ENCODE measurements at places on chromosomes 4 and X. TPM values are rescaled to one million over a fixed set of nuclear protein-coding genes. Genes with fewer than 3 reads are reported as not detected.

GRCh38 chr4:99361899-99362275 lies 9.3 kb upstream of the ADH1C start:
- DNase-seq = no peak

- DNase-seq = no peak
Observed at GRCh38 chr4:150515135-150515534, 66.8 kb upstream of the MAB21L2 start.

The CDKL2 gene
- not detected for total RNA-seq

The GPM6B gene
- total RNA-seq = 18.6 TPM

GRCh38 chrX:49987651-49988050 lies 65.3 kb downstream of the CLCN5 start:
- DNase-seq = no peak

The ANKRD50 gene
- total RNA-seq = 26.9 TPM

The CXCL3 gene
- total RNA-seq = not detected

The PRR32 gene
- total RNA-seq = not detected

- no peak for DNase-seq
Observed at GRCh38 chr4:87540146-87541058, 11.2 kb upstream of the SPARCL1 start.

The TBC1D19 gene
- 18.1 TPM for total RNA-seq

The PF4V1 gene
- total RNA-seq = not detected

- DNase-seq = no peak
Observed at GRCh38 chrX:139828033-139828432, 104.8 kb downstream of the ATP11C start.

Data from ascending aorta (tissue), 2 donors.